NCI-H2029 treated with DMSO at 0.1 percent for 48 hours (cell line): ENCODE measurements at places on chromosomes 5 and 9.
A peak's percentile ranks its signal among the peaks of the same experiment; 100 is the strongest.

DNA sequence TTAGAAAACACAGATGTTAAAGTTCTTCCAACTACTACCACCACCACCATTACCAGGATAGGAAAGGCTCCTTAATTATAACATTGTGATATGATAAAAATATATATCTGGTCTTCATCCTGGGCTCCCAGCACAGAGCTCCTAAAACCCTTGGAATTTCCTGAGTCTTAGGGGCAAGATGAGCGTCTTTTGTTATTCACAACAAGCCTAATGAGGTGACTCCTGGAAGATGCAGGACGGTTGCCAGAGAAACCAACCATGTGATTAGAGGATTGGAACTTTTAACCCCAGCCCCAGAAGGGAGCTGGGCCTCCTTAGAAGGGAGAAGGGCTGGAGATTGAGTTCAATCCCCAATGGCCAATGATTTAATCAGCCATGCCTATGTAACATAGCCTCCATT lies 148.0 kb upstream of the ADRA1B start:
- DNase-seq, result no peak

GRCh38 chr5:80967500-80968181 lies 7.5 kb downstream of the RASGRF2 start:
- DNase-seq, result peak; percentile 91

- no peak for DNase-seq
Observed at GRCh38 chr9:108978205-108978604, 35.1 kb downstream of the CTNNAL1 start.

DNA sequence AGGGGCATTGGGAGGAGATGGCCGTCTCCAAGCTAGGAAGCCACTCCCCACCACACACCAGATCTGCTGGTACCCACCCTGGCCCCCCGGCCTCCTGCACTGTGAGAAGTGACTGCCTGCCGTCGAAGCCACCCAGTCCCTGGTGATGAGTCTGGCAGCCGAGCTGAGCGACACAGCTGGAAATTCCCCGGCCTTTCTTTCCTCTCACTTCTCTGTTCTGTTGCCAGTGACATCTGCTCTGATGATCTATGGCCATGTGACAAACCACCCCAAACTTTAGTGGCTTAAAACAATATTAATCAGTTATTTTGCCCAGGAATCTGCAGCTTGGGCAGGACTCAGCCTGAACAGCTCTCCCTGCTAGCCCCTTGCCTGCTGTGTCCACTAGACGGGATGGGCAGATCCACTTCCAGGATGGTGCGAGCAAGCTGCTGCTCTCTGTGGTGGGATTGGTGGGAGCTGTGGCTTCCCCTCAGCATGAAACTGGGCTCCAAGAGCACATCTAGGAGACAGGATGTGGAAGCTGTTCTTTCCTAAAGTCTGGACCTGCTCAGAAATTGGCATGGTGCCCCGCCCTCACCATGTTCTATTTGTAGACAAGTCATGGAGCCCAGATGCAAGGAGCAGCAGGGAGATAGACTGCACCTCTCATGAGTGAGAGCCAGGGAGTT lies 211.2 kb downstream of the GADD45G start:
- no peak for DNase-seq

DNA sequence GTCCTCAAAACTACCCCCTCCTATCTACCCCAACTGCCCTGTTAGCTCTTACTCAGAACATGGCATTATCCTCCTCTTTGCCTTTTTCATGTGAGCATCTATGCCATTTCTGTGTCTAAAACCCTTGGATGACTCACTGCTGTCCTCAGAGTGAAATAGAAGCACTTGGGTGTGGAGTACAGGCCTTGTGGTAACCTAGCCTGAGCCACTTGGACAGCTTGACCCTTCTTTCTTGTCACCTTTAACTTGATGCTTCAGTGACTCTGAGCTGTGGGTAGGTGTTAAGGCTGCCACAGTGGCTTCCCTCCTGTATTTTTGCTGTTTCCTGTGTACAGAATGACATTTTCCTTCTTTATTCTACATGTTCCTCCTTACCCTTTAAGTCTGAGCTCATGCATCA lies 391.4 kb downstream of the SH3GL2 start:
- no peak for DNase-seq

DNA sequence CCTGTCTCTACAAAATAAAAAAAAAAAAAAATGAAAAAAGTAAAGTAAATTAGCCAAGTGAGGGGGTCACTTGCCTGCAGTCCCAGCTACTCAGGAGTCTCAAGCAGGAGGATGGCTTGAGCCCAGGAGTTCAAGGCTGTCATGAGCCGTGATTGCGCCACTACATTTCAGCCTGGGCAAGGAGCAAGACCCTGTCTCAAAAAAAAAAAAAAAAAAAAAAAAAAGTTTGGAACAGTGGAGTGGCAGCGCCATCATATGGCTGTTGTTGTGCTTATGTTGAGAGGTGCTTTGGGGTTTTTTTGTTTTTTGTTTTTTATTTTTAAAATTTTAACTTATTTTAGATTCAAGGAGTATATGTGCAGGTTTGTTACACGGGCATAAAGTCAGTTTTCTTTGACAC lies 3.6 kb downstream of the BRIX1 start:
- DNase-seq, result no peak

DNA sequence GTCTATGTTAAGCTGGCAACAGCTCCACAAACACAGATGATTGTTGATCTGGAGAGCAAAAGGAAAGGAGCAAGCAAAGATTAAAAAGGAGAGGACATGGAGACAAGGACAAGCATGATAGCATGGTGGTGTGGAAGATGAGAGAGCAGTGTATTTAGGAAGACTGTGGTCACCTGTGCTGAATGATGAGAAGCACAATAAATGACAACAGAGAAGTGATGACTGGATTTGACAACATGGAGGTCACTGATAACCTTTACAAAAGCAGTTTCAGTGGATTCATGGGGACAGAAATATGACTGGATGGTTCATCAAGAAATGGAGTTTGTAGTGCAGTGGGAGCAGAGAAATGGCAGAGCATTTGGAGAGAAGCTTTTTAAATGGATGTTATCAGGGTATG lies 20.2 kb downstream of the TTC33 start:
- no peak for DNase-seq

GRCh38 chr5:143402017-143402552 lies 1.4 kb downstream of the NR3C1 start:
- DNase-seq, result no peak

GRCh38 chr5:179150011-179150410 lies 89.8 kb downstream of the ZNF354C start:
- no peak for DNase-seq

GRCh38 chr9:90868555-90868954 lies 66.9 kb downstream of the SYK start:
- DNase-seq, result no peak

GRCh38 chr9:112753725-112754124 lies 3.2 kb downstream of the SNX30 start:
- DNase-seq, result no peak

GRCh38 chr5:95845391-95845790 lies 22.9 kb upstream of the GLRX start:
- DNase-seq, result no peak

GRCh38 chr9:28764532-28764931 lies 1191.3 kb upstream of the C9orf72 start:
- DNase-seq, result no peak

GRCh38 chr5:149024943-149025342 lies 37.9 kb downstream of the SH3TC2 start:
- DNase-seq, result no peak

DNA sequence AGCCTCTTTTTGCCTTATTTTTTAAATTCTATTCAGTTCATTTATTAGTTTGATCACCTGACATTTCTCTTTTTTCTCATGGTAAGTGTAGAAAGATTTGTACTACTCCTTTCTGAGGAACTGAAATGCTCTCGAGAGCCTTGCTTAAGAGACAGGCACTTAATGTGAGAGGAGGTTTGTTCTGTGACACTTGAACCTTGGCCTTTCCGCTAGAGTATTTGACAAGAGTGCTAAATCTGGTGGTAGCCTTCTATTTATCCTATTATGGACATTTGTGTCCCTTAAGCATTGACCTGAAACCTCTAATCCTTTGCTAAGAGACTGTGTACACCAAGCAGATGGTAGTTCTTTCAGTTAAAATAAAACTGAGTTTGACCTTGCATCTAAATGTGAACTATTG lies 805.0 kb upstream of the PTPRD start:
- no peak for DNase-seq

DNA sequence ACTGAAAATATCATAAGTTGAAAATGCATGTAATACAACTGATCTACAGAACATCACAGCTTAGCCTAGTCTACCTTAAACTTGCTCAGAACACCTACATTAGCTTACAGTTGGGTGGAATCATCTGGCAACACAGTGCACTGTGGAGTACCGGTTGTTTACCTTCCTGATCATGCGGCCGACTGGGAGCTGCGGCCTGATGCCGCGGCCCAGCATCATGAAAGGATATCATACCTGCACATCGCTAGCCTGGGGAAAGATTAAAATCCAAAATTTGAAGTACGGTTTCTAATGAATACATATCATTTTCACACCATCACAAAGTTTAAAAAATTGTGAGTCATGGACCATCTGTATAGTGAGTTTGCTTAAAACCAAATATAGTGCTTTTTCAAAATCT lies 1.8 kb downstream of the HACD4 start:
- DNase-seq, result no peak

DNA sequence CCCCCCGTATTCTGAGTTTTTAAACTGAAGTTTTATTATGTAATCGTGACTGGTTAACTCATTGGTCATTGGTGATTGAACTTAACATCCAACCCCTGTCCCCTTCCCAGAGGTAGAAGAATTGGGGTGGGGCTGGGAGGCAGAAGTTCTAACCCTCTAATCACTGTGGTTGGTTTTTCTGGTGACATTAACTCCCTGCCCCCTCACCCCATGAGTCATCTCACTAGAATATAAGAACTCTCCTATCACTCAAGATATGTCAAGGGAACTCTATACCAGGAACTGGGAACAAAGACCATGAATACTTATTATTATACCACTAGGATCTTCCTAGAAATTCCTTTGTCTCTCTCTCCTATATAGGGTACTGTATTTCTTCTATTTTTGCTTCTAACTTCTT lies 52.3 kb upstream of the CAVIN4 start:
- no peak for DNase-seq

- no peak for DNase-seq
Observed at GRCh38 chr5:41637869-41638268, 127.5 kb upstream of the PLCXD3 start.

GRCh38 chr5:115324021-115324420 lies 27.6 kb upstream of the CCDC112 start:
- no peak for DNase-seq

DNA sequence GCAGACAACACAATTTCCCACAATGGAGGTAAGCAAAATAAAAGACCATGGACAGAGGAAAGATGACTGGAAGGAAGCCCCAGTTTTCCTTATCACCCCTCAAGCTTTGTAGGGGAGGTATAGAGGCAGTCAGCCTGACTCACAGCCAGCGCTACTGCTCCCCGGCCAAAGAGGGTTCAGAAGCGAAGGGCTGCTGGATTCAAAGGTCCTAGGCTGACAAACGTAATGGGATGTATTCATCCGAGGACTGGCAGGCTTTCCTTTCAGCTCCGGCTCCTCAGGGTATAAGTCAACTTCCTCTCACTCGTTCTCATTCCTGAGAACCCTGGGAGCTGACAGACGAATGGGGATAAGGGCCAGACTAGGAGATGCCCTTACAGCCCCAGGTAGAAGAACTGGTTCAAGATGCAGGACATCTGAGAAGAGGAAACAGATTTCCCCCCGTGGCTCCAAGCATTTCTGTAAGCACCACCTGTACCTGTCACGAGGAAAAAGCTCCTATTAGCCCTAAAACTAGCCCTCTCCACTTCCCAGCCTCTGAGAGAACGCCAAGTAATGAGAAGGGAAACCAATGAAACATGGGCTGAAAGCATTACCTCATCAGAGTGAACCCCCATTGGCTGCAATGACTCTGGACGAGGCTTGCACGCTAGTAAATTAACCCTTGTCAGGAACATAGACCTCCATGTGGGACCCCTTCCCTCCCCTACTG lies 22.1 kb upstream of the FAM13B start:
- DNase-seq, result no peak

- DNase-seq, result no peak
Observed at GRCh38 chr5:56356121-56356835, 123.1 kb upstream of the ANKRD55 start.

GRCh38 chr5:138981586-138981985 lies 106.5 kb upstream of the LRRTM2 start:
- no peak for DNase-seq

DNA sequence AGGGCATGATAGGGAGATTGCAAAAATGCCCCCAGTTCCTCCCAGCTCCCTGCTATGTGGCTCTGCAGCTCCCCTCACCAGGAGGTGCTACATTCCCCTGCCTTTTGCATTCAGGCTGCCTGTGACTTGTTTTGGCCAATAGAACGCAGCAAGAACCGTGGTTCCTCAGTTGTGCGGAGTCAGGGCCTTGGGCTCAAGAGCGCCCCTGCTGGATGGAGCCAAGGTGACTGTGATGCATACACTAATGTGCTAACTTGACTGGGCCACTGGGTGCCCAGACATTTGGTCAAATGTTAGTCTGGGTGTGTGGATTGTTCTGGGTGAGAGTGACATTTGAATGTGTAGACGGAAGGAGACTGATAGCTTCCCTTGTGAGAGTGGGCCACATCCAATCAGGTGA lies 123.3 kb upstream of the MVB12B start:
- no peak for DNase-seq

GRCh38 chr5:168755548-168756093 lies 176.5 kb upstream of the PANK3 start:
- no peak for DNase-seq

DNA sequence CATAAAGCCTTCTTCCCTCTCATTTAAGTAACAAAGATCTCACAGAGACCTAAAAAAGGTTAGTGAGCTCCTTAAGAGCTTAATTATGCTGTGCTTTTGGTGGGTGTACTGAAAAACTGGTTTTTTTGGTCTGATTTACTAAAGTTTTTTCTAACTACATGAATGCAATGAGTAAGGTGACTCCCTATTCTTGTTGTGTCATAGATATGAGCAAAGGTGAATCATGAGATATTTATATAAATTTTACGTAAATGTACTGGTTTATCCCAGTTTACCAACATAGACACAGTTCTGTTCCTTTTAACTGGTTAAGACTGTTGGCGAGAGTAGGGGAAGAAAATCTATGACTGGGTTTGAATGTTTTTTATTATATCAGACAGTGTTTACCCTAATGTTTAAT lies 250.5 kb downstream of the NR2F1-AS1 start:
- no peak for DNase-seq

DNA sequence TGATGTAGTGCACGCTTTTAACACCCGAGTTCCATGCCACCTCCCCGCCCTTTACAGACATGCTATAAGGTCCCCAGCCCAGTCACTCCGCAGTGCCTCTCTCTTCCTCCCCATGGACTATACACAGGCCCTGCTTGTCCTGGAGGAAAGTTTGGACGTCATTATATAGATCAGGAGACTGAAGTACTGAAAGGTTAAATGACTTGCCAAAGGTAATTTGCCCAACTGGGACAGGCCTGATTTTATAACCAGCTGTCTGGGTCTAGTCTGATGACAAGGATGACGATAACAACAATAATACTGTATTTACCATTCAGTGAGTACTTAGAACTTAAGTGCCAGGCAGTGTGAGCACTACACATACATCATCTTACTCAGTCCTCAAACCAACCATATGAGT lies 33.1 kb downstream of the LVRN start:
- no peak for DNase-seq

GRCh38 chr5:170183816-170184687 lies 48.7 kb upstream of the C5orf58 start:
- peak; percentile 64 for DNase-seq
